ENCODE measurements at places on chromosomes 6 and 20. TPM values are rescaled to one million over a fixed set of nuclear protein-coding genes. Genes with fewer than 3 reads are reported as not detected.

SYNDIG1 gene
- total RNA-seq, result not detected

ENPP3 gene
- 0.32 TPM for total RNA-seq

GMEB2 gene
- total RNA-seq, result 6.5 TPM

COL21A1 gene
- total RNA-seq, result 15.5 TPM

HSPA12B gene
- 1.9 TPM for total RNA-seq

OR2J3 gene
- total RNA-seq, result not detected

TMEM200A gene
- 31.3 TPM for total RNA-seq

SLPI gene
- 2.8 TPM for total RNA-seq

SOX18 gene
- total RNA-seq, result under 0.01 TPM

SNRPB gene
- total RNA-seq, result 75.8 TPM

SRMS gene
- not detected for total RNA-seq

MUC22 gene
- total RNA-seq, result not detected

TULP1 gene
- not detected for total RNA-seq

WFDC5 gene
- not detected for total RNA-seq

PAK5 gene
- not detected for total RNA-seq

PNLDC1 gene
- 2.0 TPM for total RNA-seq

MKKS gene
- 4.7 TPM for total RNA-seq

FITM2 gene
- 4.4 TPM for total RNA-seq

TCP11 gene
- total RNA-seq, result not detected

ZNF165 gene
- 0.52 TPM for total RNA-seq

BCAS1 gene
- total RNA-seq, result under 0.01 TPM

PARD6B gene
- 0.26 TPM for total RNA-seq

ENPP4 gene
- 0.16 TPM for total RNA-seq

CST5 gene
- total RNA-seq, result not detected

TBC1D32 gene
- 10.1 TPM for total RNA-seq

TNFRSF6B gene
- 0.52 TPM for total RNA-seq

Measured in bronchial smooth muscle cell (primary cell).